ENCODE measurements at places on chromosomes 2 and 18. TPM values are rescaled to one million over a fixed set of nuclear protein-coding genes. Genes with fewer than 3 reads are reported as not detected.

DNA sequence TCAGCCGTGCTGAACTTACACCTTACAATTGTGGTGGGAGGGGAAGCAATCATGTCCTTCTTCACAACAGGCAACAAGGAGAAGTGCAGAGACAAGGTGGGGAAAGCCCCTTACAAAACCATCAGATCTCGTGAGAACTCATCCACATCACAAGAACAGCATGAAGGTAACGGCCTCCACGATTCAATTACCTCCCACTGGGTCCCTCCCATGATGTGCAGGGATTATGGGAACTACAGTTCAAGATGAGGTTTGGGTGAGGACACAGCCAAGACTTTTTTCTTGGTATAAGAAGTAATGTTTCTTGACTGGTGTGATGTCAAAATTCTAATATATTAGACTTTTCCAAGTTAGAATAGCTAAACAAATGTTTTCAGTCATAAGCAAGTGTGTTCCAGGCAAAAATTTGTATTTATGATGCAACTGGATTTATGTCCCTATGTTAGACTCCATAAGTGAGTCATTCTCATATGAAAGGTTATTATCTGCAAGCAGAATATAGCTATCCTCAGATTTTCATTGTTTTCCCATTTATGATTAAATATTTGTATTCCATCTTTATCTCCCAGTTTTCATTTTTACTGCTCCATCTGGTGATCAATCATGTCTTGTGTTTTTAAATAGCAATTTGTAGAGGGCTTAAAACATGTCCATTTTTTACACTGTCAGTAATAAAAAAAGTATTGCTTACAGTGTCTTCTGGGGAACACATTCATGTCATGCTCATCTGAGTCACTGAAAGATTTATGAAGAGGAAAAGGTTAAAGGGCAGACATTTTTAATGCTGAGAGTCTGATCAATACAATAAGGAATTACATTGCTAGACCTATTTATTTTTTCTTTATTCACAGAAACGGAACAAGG, 995.2 kb upstream of the CDH2 start:
- no peak for DNase-seq

DNA sequence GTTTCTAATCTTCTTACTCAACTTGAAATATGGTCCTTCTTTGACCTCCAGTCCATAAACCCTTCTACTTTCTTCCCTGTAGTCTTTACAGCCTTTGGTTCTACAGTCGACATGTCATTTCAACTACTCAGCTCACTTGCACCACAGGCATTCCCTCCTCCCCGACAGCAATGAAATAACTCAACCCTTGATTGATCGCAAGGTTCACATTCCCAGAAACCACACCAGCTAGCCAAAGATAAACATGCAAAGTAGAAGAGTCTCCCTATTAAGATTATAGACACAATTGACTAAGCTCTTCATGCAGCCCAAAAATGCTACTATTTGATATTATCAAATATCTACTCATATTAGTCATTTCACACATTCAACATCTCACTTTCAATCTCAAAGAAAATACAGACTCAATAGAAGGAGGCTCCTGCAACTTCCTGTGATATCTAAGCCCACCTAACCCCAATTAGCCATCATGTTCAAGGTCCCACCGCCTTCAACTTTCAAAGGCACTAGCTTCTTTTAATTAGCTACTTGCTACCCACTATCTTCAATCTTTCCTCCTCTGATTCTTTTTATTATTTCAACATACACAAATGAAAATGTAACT, 50.8 kb downstream of the RTTN start:
- no peak for DNase-seq

The MYO3B gene
- 0.03 TPM for total RNA-seq

DNA sequence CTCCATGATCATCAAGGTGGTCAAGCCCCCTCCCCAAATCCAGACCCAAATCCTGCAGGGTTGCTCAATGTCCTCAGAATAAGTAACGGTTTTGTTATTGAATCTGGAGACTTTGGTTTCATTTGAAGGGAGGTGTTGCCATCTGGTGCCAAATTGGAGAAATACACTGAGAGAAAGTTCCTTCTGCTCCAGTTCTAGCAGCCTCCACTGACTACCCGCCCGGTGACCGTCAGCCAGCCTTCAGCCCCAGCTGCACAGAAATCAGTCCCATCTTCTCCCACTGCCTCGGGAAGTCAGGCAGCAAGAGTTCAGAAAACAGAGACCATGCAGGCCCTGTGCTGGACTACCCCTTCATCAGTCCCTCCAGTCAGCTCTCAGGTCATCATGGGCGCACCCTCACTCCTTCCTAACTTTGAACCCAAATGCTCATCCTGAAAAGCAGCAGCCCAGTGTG, 38.7 kb downstream of the PKDCC start:
- DNase-seq, result peak; percentile 89

The STK11IP gene
- total RNA-seq, result 21.5 TPM
